ENCODE measurements at places on chromosomes 12 and 14.

- no peak for DNase-seq
These were observed 27.0 kb upstream of the RCOR1 start for GRCh38 chr14:102565331-102565887.

DNA sequence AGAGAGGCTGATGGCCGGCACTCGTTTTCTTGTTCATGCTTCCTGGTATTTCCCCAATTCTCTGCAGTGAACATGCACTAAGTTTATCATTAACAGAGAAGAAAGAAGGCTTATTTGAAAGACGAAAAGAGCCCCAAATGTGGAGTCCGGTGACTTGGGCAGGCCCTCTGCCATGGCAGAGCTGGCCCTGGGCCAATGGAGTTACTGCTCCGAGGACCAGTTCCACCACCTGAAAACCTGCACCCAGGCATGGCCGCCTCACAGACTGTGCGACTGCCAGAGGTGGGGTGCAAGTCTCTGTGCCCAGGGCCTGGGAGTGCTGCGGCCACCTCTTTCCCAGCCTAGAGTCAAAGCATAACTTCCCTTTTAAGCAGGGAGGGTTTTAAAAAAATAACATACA is 24.9 kb downstream of the DEGS2 start:
- no peak for DNase-seq

- no peak for DNase-seq
These were observed 165.7 kb downstream of the TBX5 start for GRCh38 chr12:114240288-114240687.

GRCh38 chr14:103542605-103543088 is 13.7 kb downstream of the TRMT61A start:
- DNase-seq = peak; percentile 98

- peak; percentile 35 for DNase-seq
These were observed 59.5 kb upstream of the DUSP6 start for GRCh38 chr12:89411846-89412245.

- peak; percentile 14 for DNase-seq
These were observed 206.5 kb downstream of the SLC41A2 start for GRCh38 chr12:104751594-104751993.

- peak; percentile 80 for DNase-seq
These were observed 31.1 kb upstream of the MON2 start for GRCh38 chr12:62435303-62436163.

DNA sequence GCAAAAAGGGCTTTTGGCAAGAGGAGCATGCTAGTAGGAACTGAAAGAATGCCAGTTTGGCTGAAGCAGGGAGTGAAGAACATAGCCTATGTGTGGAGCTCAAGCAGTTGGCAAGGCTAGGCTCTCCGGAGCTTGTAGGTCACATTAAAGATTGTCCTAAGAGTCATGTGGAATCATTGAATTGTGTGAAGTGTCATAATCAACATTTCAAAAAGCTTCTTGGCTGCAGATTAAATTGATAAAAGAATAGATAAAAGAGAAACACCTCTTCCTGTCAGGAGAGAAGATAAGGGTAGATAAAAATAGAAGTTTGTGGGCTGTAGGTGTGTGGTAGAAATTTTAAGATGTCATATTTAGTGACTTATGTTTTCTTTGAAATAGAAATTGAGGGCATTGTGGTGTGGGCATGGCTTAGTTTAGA is 36.1 kb downstream of the CPSF6 start:
- no peak for DNase-seq
